ENCODE measurements at places on chromosomes 12 and 14.

DNA sequence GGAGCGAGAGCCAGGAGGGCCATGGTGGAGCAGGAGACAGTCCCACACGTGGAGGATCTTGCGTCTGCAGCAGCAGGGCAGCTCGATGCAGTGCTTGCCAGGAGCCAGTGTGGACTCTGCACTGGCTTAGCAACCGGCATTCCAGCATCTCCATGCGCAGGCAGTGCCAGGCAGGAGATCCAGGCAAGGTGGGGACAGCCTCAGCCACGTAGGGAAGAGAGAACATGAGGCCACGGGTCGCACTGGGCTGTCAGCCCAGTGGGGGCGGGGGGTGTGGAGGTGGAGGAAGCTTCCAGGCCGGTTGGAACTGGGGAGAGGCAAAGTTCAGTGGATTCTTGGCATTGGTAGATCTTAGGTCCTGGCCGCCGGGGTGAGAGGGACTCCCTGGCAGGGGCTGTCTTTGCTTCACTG, 121.0 kb upstream of the EVL start:
- DNase-seq, result no peak

GRCh38 chr12:30913323-30913722, 13.2 kb upstream of the TSPAN11 start:
- DNase-seq, result no peak

DNA sequence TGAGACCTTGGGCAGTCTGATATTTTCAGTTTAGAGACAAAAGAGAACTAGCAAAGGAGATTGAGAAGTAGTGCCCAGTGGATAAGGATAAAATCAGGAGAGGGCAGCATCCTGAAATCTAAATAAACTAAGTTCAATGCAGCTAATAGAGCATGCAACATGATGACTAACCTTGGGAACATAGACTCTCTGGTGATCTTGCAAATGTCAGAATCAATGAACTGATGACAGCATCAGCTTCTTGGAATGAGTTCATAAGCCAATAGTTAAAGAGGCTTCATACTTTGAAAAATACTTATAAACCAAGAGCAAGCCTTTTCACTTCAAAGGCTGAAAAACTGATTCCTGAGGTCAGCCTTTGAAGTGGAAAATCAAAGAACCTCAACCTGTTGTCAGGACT, 8.2 kb downstream of the TAS2R19 start:
- DNase-seq, result no peak

DNA sequence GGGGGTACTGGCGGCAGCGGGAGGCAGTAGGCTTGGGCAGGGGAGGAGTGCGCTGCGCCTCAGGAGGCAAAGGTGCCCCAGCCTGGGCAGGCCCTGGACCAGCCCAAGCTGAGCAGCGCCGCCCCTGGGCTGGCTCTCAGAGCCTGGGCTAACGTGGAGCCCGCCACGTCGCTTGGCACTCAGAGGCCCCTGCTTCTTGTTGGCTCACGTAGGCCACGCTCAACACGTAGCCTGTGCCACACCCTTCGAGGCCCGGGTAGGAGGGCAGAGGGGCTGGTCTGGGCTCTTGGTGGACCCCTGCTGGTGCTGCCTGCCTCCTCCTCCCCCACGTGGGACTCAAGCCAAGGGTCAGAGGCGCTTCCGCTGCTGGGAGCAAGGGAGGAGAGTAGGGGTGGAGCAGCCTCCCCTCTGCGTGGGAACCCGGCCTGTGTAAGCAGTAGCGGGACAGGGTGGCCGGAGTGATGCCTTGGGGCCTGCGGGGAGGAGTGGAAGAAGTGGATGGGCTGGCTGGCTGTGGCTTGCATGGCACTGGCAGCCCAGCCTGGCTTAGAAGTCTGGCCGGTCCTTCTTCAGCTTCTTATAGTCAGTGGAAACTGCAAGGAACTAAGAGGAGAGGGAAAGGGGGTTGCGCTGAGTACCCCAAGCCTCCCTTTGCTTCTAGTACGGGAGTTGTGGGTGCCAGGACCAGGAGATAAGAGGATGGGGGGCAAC, 5.7 kb downstream of the SHMT2 start:
- DNase-seq, result no peak

DNA sequence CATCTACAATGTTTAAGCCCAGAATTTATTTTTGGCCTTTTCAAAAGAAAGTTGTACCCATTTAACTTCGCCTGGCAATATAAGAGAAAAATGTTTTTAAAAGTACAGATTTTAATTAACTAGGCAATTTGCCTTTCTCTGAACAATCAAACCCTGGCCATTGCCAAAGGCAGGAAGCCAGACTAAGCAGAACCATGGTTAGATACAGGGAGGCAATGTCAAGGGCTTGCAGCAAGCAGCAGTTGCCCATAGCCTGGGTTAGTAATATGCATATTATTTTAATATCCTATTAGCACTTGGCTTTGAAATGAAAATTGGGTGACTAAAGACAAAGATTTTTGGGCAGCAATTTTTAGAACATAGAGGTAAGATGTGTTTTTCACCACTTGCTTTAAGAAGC, 51.1 kb upstream of the FRMD6 start:
- DNase-seq, result no peak

GRCh38 chr14:24911324-24912109, 138.4 kb downstream of the STXBP6 start:
- DNase-seq, result no peak

GRCh38 chr12:121769297-121769830, 24.1 kb downstream of the RHOF start:
- DNase-seq, result no peak

DNA sequence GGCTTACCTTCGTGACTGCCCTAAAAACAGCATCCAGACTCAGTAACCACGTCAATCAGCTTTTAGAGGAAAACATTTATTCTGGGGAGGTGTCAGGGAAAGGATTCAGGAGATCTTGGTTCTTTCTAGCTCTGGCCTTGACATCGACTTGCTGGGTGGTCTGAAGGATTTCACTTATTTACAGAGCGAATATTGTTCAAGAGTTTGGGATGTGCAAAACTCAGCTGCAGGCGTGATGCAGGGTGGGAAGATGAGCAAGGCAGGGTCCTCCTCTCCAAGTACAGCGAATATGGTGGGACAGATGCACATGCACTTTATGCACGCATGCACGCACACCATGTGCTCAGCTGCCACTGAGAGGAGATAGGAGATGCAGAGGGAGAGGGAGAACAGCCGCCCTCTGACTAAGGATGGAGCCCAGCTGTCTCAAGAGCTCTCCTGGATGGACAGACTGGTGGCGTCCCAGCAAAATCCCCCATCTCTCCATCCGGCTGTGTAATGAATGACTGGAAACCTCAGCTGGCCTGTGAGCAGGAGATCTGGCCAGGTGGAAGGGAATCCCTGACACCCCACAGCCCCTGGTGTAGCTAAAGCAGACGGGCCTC, 24.4 kb upstream of the BDKRB1 start:
- no peak for DNase-seq

DNA sequence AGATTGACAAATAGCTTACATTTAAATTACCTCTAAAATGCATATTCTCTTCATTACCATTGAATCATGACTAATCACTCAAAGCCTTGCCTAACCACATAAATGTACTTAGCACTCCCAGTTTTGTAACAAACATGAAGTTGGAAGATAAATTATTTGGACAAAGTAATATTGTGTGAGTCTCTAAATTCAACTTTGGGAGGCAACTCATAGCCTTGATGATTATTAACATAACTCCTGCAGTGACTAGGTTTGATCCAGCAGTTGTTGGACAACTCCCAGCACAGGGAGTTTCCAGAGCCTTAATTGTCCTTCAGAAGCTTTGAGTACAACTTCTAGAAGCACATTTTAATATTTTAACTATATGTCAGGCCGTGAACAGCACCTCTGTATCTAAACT, 153.4 kb upstream of the PDZRN4 start:
- DNase-seq, result no peak

DNA sequence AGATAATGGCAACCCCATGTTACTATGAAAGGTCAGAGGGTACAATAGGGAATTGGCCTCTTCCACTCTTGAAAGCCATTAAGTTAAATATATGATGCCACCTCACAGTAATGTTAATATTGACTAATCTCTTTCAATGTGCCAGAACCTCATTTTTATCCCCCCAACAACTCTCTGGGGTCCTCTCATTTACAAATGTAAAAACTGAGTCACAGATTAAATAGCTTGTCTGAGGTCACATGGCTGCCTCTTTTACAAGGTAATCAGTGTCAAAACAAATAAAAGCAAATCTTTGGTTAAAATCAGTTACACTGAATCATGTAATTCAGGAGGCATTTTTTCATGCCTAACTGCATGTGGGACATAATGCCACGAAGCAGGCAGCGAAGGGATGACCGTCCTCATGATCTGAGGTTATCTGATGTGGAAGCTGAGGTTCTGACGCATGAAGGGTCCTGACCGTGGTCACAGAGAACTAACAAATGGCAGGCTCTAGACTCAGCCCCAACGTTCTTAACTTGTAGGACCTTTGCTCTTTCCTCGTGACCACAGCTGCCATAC, 78.5 kb downstream of the PTPN21 start:
- DNase-seq, result no peak

DNA sequence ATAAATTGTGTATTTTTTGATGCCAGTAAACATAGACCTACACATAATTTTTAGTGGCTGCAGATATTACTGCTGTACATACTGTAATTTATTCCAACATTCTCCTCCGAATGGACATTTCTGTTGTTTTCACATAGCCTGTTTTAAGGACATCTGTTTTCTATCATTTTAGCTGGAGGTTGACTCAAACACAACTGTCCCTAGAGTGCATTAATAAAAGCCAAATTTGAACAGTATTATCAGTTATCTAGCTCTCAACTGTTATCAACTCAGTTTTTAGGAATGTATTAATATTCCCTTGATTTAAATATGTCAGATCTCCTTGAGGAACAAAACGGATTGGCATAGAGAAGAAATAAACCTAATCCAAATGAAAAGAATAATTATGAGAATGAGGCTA, 17.2 kb upstream of the PIWIL1 start:
- DNase-seq, result no peak

- DNase-seq, result no peak
Observed at GRCh38 chr12:101298426-101298825, 18.5 kb downstream of the UTP20 start.

- no peak for DNase-seq
Observed at GRCh38 chr14:101884934-101885576, 79.3 kb upstream of the DYNC1H1 start.

- no peak for DNase-seq
Observed at GRCh38 chr14:102321456-102322422, 2.2 kb downstream of the ZNF839 start.

DNA sequence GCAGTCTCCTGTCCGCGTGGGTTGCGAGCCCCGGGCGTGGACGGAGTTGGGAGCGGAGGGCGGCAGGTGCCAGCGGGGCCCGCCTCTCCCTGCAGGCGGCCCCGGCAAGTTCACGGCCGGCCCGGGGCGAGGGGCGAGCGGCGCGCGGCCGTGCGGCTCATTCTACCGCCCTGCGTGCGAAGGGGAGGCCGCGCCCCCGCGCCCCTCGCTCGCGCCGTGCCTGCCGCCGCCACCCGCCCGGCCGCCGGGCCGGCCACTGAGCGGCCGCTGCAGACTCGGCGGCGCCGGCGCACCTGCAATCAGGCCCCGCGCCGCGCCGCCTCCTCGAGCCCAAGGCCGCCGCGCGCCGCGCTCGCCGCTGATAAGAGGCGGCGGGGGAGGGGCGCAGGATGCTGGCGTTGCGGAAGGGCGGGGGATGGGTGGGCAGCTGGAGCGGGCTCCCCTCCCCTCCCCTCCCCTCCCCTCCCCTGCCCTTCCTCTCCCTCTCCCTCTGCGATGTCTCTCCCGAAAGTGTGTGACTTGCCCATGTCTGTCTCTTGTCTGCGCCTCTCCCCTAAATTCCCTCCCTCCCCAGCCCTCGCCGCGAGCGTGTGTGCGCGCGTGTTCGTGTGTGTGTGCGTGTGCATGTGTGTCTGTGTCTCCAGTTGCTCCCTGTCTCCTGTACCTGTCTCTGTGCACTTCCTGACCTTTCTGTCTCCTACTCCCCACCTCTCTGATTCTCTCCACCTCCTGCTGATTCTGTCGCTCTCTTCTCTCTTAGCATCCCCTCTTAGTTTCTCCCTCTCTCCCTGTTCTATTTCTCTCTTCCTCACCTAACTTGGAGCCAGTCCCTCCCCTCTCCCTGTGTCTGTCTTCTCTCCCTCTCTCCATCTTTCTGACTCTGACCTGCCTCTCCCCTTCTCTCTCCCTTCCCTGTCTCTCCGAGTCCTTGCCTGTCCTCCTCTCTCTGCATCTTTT, 768.1 kb upstream of the TBX3 start:
- peak; percentile 52 for DNase-seq

Measured in CMK (cell line).